Caudate nucleus (tissue), 63 donors: ENCODE measurements at places on chromosomes 5 and 9.

DNA sequence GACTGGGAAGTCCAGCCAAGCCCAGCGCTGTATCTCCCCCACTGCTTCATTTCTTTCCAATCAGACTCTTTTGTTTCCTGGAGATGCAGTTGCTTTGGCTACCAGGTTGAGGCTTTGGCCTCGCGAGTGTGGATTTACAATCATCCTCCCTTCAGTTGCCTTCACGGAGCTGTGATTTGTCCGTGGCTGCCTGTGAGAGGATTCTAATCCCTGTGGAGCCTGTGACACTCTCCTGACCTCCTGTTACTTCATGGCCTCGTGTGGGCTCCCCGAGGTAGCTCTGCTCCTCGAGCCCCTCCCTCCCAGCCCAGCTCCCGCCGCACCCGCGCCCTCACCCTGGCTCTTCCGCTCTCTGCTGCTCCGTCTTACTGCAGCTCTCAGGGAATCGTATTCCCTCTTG, 107.2 kb upstream of the STC2 start:
- no peak for DNase-seq

DNA sequence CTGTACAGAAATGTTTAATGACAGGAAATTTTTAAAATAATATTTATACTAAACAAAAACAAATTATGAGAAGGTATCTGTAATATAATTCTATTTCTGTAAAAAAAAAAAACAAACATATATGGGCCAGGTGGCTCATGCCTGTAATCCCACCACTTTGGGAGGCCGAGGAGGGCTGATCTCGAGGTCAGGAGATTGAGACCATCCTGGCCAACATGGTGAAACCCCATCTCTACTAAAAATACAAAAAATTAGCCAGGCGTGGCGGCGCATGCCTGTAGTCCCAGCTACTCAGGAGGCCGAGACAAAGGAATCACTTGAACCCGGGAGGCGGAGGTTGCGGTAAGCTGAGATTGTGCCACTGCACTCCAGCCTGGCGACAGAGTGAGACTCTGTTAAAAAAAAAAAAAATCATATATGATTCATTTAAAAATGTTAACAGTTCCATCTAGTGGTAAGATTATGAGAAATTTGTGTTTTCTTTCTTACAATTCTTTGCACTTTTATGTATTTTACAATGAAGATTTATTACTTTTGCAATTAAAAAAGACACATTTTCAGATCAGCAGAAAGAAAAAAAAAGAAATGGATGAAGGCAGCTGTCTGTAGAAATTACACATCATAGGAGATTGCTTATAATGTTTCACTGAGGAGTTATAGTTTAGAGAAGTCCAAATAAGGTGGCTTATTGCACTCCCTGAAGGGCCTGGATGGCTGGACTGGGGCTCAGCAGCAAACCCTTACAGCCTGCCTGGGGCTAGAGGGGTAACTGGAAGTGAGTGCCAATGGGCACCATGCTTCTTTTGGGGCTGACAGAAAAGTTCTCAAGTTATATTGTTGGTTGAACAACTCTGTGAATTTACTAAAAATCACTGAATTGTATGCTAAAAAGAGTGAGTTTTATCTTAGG, 20.3 kb downstream of the C9orf153 start:
- DNase-seq = no peak

DNA sequence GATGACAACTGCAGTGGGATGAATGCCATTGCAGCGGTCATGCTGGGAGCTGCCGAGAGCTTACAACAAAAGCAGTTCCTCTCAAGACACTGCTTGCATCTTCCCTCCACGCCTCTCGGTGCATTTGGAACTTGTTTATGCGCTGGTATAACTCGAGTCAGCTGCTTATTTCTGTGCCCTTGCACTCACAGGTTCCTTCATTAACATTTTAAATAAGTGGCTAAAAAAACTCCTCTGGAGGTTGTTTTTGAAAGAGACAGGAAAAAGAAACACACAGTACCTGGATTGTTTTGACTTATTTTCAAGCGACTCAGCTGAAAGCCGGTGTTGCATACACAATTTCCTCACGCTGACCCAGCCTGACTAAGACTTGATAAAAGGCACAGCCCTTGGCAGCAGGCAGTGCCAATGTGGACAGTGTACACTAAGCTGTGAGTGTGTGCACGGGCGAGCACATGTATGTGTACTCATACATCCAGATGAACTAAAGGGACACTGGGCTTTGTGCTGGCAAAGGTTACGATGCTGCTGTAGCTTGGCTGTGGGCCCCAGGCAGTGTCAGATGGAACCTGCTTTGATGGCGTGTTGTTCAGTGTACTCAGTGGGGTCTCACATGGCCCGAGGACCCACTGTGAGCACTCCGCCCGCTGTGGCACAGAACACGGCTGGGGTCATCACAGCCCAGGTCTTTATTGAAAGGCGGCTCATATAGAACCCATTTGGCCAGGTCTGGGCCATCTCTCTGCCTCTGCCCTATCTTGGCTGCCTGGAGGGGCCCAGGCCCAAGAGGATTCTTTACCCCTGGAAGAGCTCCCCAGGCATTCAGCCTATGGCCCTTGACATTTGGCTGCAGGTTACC, 92.3 kb downstream of the ANKRD33B start:
- DNase-seq = no peak

GRCh38 chr9:70551801-70552200, 137.3 kb upstream of the KLF9 start:
- DNase-seq = no peak

- no peak for DNase-seq
Measured at GRCh38 chr9:22129633-22130032, 120.5 kb upstream of the CDKN2B start.

GRCh38 chr9:100206899-100207298, 107.9 kb downstream of the INVS start:
- DNase-seq = no peak

- no peak for DNase-seq
Measured at GRCh38 chr5:147522435-147522834, 12.6 kb upstream of the DPYSL3 start.

- DNase-seq = no peak
Measured at GRCh38 chr5:164051745-164052144, 546.3 kb downstream of the MAT2B start.

- no peak for DNase-seq
Measured at GRCh38 chr9:92663951-92664350, 6.0 kb downstream of the IPPK start.

- no peak for DNase-seq
Measured at GRCh38 chr5:169785771-169786618, 148.9 kb downstream of the DOCK2 start.

- DNase-seq = no peak
Measured at GRCh38 chr9:113633782-113634595, 170.5 kb downstream of the RGS3 start.
